Activated naive CD8-positive, alpha-beta T cell treated with anti-CD3 and anti-CD28 coated beads for 36 hours (primary cell): ENCODE measurements at places on chromosomes 3 and 15.

DNA sequence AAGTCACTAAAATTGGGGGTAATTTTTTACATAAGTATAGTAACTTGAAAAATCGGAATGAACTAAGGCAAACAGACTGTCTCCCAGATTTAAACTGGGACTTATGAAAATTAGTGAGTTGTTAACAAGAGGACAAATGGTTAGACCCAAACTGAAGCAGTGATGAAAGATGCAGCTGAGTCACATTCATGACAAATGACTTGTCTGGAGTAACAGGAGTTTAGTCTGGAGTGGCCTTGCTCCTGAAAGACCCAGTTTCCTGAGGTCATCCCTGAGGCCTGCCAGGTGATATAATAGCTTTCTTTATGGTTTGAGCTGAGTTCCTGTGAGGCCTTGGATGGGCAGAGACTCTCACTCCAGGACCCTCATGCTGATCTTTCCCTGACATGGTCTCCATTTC is 9.6 kb upstream of the CTDSPL start:
- DNase-seq = no peak
- no peak overlapping the region for H3K4me3 ChIP-seq
- no peaks in the 10 kb centered on the region for H3K36me3 ChIP-seq
- H3K27me3 ChIP-seq = no peaks in the 10 kb centered on the region
- H3K4me1 ChIP-seq = no peaks in the 10 kb centered on the region

- DNase-seq = no peak
- H3K36me3 ChIP-seq = no peaks in the 10 kb centered on the region
- peaks cover 58% of the 10 kb centered on the region for H3K27me3 ChIP-seq
- peaks cover 1% of the 10 kb centered on the region for H3K4me1 ChIP-seq
- no peak overlapping the region for H3K4me3 ChIP-seq
These were observed 15.3 kb upstream of the ROPN1 start for GRCh38 chr3:124007186-124007585.

GRCh38 chr15:89781891-89782618 is 5.9 kb downstream of the MESP2 start:
- H3K27me3 ChIP-seq = peaks cover 32% of the 10 kb centered on the region
- H3K27ac ChIP-seq = no peak overlapping the region

DNA sequence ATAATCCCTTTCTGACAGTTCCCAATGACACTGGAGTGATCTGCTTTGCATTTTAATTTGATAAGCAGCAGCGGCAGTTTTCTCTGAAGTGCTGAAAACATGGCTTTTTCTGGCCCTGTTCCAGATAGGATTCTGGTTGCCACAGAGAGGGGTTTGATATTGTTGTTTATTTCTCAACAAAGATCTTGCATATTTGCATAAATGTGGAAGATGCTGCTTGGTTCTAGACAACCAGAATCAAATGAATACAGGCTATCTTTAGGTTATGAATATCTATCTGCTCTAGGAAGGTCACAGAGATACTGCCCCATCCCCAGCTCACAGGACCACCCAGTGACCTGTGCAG is 137.1 kb downstream of the ZNF609 start:
- peaks cover 61% of the 10 kb centered on the region for H3K4me1 ChIP-seq
- H3K4me3 ChIP-seq = peak overlapping the region; percentile 77
- peak overlapping the region; percentile 92 for H3K27ac ChIP-seq
- H3K27me3 ChIP-seq = no peaks in the 10 kb centered on the region
- no peak for DNase-seq

DNA sequence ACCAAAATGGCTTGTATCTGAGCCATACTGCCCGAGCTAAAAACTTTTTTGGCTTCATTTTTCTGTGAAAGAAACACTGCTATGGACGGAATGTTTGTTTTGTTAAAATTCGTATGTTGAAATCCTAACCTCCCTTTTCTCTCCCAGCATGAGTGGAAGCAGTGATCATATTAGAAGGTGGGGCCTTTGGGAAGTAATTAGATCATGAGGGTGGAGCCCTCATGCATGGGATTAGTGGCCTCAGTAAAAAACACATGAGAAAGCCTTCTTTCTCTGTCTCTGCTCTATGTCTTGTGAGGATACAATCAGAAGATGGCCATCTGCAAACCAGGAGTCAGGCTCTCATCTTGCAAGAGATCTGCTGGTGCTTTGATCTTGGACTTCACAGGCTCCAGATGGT is 7.4 kb upstream of the FNDC3B start:
- no peak overlapping the region for H3K4me3 ChIP-seq
- H3K27ac ChIP-seq = no peak overlapping the region
- no peak for DNase-seq
- H3K27me3 ChIP-seq = peaks cover 2% of the 10 kb centered on the region
- H3K4me1 ChIP-seq = peaks cover 5% of the 10 kb centered on the region

- no peaks in the 10 kb centered on the region for H3K4me1 ChIP-seq
- DNase-seq = no peak
- H3K27me3 ChIP-seq = peaks cover 24% of the 10 kb centered on the region
These were observed 11.6 kb upstream of the SPSB4 start for GRCh38 chr3:141039589-141039988.

DNA sequence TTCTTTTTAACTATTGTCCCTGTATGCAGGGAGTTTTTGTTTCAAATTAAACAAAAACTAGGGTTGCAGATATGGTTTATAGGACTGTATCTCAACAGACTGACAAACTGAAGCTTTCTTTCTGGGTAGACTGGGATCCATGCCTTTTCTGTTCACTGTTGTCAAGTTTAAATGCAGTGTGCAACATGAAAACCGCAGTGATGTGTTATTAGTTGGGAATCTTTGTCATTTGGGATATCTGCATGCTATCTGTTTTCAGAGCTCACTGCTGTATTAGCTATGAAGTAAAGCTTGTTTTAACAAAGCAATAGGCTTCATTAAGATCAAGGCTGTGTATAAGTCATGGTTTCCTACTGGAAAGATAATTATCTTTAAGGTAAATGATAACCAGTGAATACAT is 21.4 kb upstream of the MCF2L2 start:
- H3K27me3 ChIP-seq = peaks cover 4% of the 10 kb centered on the region
- peaks cover 2% of the 10 kb centered on the region for H3K36me3 ChIP-seq
- H3K4me1 ChIP-seq = peaks cover 17% of the 10 kb centered on the region
- no peak overlapping the region for H3K27ac ChIP-seq
- H3K4me3 ChIP-seq = no peak overlapping the region

GRCh38 chr15:51183076-51183475 is 88.4 kb upstream of the TNFAIP8L3 start:
- H3K27me3 ChIP-seq = peaks cover 2% of the 10 kb centered on the region
- no peaks in the 10 kb centered on the region for H3K4me1 ChIP-seq
- H3K4me3 ChIP-seq = no peak overlapping the region
- no peaks in the 10 kb centered on the region for H3K36me3 ChIP-seq

GRCh38 chr3:196517919-196518318 is 2.8 kb upstream of the SMCO1 start:
- H3K4me3 ChIP-seq = no peak overlapping the region
- H3K27ac ChIP-seq = no peak overlapping the region
- H3K36me3 ChIP-seq = peaks cover 14% of the 10 kb centered on the region

GRCh38 chr3:55668359-55668758 is 181.3 kb upstream of the WNT5A start:
- no peak overlapping the region for H3K4me3 ChIP-seq
- no peak overlapping the region for H3K27ac ChIP-seq
- peaks cover 7% of the 10 kb centered on the region for H3K4me1 ChIP-seq
- no peak for DNase-seq
- no peaks in the 10 kb centered on the region for H3K36me3 ChIP-seq

DNA sequence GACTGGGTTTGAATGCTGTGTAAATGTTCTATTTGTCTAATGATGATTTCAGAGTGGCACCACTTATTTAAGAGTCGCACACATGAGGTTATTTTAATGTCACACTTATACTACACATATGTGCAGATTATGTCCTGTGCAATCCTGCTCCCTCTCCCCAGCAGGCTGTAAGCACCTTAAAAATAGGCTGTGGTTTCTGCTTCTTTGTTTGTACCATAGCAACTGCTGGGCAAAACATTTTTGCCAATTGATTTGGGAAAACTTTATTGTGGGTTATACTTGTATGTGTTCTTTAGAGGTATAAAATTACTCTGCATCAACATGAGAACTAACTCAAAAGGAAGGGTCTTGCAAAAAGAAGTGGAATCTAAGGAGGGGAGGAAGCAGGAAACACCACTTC is 318.5 kb downstream of the NTRK3 start:
- H3K4me1 ChIP-seq = no peaks in the 10 kb centered on the region
- no peak overlapping the region for H3K4me3 ChIP-seq
- no peaks in the 10 kb centered on the region for H3K36me3 ChIP-seq
